ENCODE measurements at places on chromosomes 11 and 22.

DNA sequence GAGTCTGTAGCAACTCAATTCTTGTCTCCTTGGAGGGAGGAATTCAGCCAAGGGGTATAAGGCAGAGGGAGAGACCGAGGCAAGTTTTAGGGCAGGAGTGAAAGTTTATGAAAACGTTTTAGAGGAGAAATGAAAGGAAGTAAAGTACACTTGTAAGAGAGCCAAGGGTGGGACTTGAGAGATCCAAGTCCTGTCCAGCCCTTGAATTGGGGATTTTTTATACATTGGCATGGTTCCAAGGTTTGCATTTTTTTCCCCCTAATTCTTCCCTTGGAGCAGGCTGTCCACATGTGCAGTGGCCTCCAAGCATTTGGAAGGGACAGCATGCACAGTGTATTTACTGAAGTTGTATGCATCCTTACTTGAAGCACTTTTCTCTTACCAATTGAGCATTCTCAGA, 192.1 kb downstream of the LUZP2 start:
- DNase-seq = no peak

- no peak for DNase-seq
These were observed 89.4 kb downstream of the LDLRAD3 start for GRCh38 chr11:36033082-36033751.

GRCh38 chr11:120651396-120651795, 139.8 kb downstream of the GRIK4 start:
- DNase-seq = no peak

DNA sequence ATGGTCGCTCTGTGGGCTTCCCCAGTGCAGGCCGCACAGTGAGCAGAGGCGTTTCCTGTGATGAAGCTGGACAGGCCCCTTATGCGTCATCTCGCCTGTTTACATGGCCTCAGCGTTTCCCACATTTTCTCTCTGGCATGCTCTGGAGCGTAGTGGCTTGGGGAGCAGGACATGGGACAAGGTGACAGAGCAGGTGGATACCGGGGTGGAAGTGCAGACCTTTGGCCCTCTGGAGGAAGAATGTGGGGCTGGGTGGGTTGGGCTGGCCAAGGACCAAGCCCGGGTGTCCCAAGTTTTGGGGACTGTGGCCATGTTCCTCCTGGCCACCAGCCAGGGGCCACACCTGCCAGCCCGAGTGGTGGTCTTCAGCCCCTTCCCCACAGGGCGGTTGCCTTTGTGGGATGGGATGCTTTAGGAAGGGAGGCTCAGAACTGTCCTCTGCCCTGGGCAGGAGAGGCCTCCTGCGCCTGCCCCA, 446.6 kb downstream of the TBC1D22A start:
- DNase-seq = no peak

GRCh38 chr22:46090631-46091201, 59.6 kb upstream of the PPARA start:
- DNase-seq = no peak

DNA sequence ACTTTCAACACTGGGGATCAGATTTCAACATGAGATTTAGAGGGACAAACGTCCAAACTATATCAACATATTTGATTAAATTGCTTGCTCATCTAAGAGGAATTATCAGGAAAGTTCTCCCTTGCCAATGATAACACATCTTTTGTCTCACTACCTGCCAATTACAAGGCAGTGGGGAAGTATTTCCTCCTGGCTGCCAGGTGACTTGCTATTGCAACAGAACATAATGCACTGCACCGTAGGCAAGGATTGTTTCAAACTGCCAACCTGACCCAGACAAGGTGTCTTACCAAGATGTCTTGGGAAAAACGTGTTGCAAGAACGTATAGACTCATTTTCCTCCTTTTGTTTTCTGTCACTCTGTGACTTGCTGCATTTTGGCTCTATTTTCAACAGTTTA, 711.6 kb downstream of the METTL15 start:
- DNase-seq = no peak

- peak; percentile 19 for DNase-seq
These were observed 789 bp downstream of the SIK2 start for GRCh38 chr11:111602865-111603610.

DNA sequence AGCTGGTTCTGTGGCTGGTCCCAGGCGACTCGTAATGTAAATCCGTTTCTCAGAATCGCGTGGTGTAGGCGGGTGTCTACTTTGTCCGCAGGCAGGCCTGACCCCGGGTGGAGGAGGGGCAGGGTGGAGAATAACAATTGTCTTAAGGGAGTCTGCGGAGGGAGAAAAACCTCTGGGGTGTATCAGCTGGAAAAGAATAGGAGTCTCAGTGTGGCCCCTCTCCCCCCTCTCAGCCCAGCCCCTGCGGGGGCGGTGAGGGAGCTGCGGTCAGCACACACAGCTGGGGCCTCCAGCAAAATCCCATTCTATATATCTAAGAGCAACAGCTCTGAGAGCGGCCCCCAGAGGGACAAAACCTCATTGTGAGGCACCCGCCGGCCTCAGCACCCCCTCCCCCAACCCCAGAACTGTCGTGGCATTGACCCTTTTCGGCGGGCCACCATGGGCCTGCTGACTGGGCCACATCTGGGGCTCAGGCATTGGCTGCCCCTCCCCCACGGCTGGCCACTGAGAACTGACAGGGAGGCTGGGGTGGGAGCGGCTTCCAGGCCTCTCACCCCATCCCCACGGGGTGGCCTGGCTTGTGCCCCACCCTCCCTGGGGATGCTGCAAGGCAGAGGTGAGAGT, 2.7 kb upstream of the MYRF start:
- no peak for DNase-seq

GRCh38 chr11:45092901-45093760, 53.3 kb upstream of the PRDM11 start:
- DNase-seq = peak; percentile 58

- no peak for DNase-seq
These were observed 96.5 kb downstream of the ARHGAP8 start for GRCh38 chr22:44848791-44849420.

- no peak for DNase-seq
These were observed 2.1 kb downstream of the EHD1 start for GRCh38 chr11:64876229-64876750.

DNA sequence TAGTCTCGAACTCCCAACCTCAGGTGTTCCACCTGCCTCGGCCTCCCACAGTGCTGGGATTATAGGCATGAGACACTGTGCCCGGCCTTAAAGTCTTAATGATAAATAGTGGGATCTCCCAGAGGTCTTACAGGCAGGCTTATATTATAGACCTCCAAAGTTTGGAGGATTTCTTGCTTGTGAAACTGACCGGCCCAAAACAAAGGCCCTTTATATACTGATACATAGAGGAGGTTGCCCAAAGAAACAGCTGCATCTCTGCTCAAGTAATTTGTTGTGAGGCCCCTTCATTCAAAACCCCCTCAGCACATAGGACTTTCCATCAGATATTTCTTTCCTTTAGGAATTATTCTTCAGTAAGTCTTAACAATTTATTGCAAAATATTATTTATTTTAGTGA, 27.4 kb upstream of the RDX start:
- DNase-seq = no peak

DNA sequence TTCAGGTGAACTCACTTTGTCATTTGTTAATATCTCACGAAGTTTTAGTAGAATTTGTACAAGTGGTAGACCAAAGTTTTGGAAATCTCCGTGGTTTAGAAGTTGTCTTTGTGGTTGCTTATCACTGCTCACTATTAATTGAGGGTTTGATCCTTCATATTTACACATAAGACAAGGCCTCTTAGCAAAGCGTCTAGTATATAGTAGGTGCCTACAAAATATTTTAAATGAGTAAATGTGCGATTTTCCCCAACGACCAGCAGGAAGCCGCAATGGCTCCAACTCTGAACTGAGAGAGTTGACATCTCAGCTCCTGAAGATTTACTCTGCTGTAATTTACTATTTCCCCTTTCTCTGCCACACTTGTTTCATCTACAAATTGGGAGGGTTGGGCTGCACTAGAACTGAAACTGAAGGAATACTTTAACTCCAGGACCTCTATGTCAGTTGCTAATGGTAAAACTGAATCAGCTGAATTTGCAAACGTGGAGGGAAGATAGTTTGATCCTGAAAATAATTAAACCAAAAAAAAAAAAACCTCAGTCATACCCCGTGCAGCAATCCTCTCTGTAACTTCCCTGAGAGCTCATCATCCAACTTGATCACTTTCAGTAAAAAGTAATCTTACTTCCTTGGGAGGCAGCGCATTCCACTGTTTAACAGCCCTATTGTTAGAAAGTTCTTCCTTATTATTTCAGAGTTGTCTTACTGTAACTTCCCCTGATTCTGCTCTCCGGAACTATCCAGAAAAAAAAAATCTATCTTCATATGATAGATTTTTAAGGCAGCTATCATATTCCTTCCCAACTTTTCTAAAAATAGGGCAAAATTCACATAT, 1.3 kb upstream of the SBF2 start:
- DNase-seq = peak; percentile 50

GRCh38 chr11:123292647-123293046, 97.6 kb upstream of the CLMP start:
- DNase-seq = no peak

- DNase-seq = no peak
These were observed 993 bp upstream of the SFI1 start for GRCh38 chr22:31495343-31495742.

DNA sequence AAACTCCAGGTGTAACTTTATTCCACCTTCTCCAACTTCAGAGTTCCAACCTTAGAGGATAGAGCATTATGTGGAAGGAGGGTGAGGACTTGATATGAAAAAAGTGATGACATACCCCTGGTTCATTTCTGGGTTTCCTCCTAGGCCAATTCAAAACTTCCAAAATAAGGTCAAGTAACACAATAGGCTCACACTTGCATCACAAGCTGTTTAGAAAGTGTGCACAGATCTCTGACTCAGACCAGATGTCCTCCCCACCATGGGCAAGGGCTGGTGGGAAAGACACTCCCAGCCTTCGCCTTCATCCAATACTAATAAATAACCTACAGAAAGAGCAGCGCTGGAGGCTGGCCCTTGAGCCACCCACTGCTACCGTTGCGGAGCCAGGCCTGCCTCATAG, 5.8 kb upstream of the BUD13 start:
- DNase-seq = no peak

All from Caki2 (cell line).